ENCODE measurements at places on chromosomes 1 and 21. TPM values are rescaled to one million over a fixed set of nuclear protein-coding genes. Genes with fewer than 3 reads are reported as not detected.

- H3K27ac ChIP-seq, result no peak overlapping the region
- peaks cover 10% of the 10 kb centered on the region for H3K4me1 ChIP-seq
- H3K4me3 ChIP-seq, result no peak overlapping the region
Measured at GRCh38 chr1:23804183-23804835, 3.8 kb upstream of the GALE start.

The PARS2 gene
- 12.2 TPM for total RNA-seq

The OPTC gene
- total RNA-seq, result not detected

- no peaks in the 10 kb centered on the region for H3K27me3 ChIP-seq
- H3K27ac ChIP-seq, result no peak overlapping the region
- no peak overlapping the region for H3K4me3 ChIP-seq
- H3K36me3 ChIP-seq, result no peaks in the 10 kb centered on the region
- DNase-seq, result no peak
- H3K4me1 ChIP-seq, result no peaks in the 10 kb centered on the region
Measured at GRCh38 chr1:203219171-203219570, 10.3 kb downstream of the CHIT1 start.

The ALG14 gene
- 2.3 TPM for total RNA-seq

The HSD3B1 gene
- not detected for total RNA-seq

GRCh38 chr1:160795951-160796383 lies at the start of gene LY9:
Gene LY9, plus strand, starts transcription at chr1:160796174. Its CDS starts 14 bp downstream, at chr1:160796188.
- no peaks in the 10 kb centered on the region for H3K4me1 ChIP-seq
- H3K4me3 ChIP-seq, result no peak within 1 kb of the TSS
- no peak for DNase-seq

DNA sequence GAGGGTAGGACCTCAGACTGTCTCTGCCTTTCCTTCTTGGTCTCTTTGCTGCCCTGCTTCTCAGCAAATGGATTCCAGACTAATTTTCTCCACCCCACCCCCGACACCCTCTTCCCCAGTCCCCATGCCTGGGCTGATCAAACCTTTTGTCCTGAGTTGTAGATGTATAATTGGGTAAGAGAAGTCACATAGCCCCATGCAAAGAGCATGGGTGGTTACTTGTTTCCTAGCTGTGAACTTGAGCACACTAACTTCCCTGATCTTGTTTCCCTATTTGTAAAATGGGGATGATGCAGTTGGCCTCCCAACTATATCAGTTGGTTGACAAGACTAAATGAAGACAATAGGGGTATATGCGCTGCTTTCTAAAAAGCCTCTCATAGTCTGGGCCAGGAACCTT lies 9.2 kb downstream of the PADI6 start:
- no peak overlapping the region for H3K27ac ChIP-seq
- no peaks in the 10 kb centered on the region for H3K4me1 ChIP-seq
- H3K36me3 ChIP-seq, result no peaks in the 10 kb centered on the region
- DNase-seq, result no peak
- H3K4me3 ChIP-seq, result no peak overlapping the region

GRCh38 chr1:178353524-178353923 lies 143.2 kb downstream of the CLEC20A start:
- H3K4me3 ChIP-seq, result no peak overlapping the region
- H3K27me3 ChIP-seq, result no peaks in the 10 kb centered on the region
- no peak for DNase-seq
- H3K36me3 ChIP-seq, result no peaks in the 10 kb centered on the region

The KIAA1614 gene
- 6.4 TPM for total RNA-seq

GRCh38 chr1:37948841-37949240 lies 2.0 kb upstream of the INPP5B start:
- no peaks in the 10 kb centered on the region for H3K36me3 ChIP-seq
- no peaks in the 10 kb centered on the region for H3K27me3 ChIP-seq
- H3K4me1 ChIP-seq, result no peaks in the 10 kb centered on the region
- H3K27ac ChIP-seq, result no peak overlapping the region

The CLDN14 gene
- not detected for total RNA-seq

DNA sequence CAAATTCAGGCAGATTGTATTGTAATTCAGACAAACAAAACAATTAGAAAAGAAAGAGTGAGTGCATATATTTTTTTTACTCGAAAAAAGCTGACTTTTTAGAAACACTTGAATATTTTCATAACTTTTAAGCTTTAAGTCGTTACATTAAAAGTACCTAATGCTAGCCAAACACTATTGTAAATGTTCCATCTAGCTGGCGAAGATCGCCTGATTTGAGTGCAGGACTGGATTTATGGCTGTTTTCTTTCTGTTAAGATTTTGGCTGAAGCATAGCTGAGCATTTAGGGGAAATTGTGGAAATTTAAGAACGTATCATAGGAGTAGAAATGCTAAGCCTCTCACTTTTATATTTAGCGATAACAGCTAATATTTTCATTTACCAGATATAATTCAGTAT lies 24.6 kb downstream of the LRRC7 start:
- H3K27me3 ChIP-seq, result no peaks in the 10 kb centered on the region
- H3K4me1 ChIP-seq, result no peaks in the 10 kb centered on the region
- no peak overlapping the region for H3K27ac ChIP-seq
- H3K36me3 ChIP-seq, result no peaks in the 10 kb centered on the region
- H3K4me3 ChIP-seq, result no peak overlapping the region
- no peak for DNase-seq

- no peak for DNase-seq
- no peaks in the 10 kb centered on the region for H3K36me3 ChIP-seq
- H3K4me3 ChIP-seq, result no peak overlapping the region
- H3K27me3 ChIP-seq, result no peaks in the 10 kb centered on the region
Measured at GRCh38 chr1:215156232-215156631, 73.7 kb downstream of the KCNK2 start.

DNA sequence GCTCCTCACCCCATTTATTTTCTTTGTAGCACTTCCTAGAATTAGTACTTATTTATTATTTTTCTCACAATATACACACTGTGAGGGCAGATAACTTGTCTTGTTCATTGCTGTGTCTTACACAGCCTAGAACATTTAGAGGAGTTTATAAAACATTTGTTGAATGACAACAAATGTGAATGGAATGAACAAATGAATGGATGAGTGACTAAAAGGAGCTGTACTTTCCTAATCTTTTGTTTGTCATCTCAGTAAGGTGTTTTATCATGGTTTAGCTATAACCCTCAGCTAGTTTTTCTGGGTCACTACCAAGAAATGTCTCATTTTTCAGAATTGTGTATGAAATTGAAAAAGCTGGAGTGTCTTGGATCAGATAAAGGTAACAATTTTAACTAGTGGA lies 239.3 kb upstream of the KCNK2 start:
- no peaks in the 10 kb centered on the region for H3K27me3 ChIP-seq
- H3K4me1 ChIP-seq, result no peaks in the 10 kb centered on the region
- no peak overlapping the region for H3K4me3 ChIP-seq
- H3K36me3 ChIP-seq, result no peaks in the 10 kb centered on the region
- no peak for DNase-seq

GRCh38 chr21:30990514-30991262 lies 47.6 kb downstream of the KRTAP19-8 start:
- no peak overlapping the region for H3K4me3 ChIP-seq
- no peaks in the 10 kb centered on the region for H3K27me3 ChIP-seq
- H3K36me3 ChIP-seq, result no peaks in the 10 kb centered on the region

The PTPRC gene
- 9.5 TPM for total RNA-seq
